Cerebellar nuclear complex (tissue), 1 donor: ENCODE measurements at places on chromosomes 16 and 17.

GRCh38 chr16:12392585-12393091 lies 411.0 kb downstream of the CPPED1 start:
- DNase-seq: no peak

- no peak for DNase-seq
Observed at GRCh38 chr16:24876231-24876630, 30.5 kb downstream of the SLC5A11 start.

- no peak for DNase-seq
Observed at GRCh38 chr16:83715217-83715920, 92.4 kb upstream of the HSBP1 start.

GRCh38 chr17:4899341-4900230 lies at the start of gene C17orf107:
Gene C17orf107, plus strand, starts transcription at chr17:4899536. Its CDS starts 227 bp downstream, at chr17:4899763.
- no peak for DNase-seq

DNA sequence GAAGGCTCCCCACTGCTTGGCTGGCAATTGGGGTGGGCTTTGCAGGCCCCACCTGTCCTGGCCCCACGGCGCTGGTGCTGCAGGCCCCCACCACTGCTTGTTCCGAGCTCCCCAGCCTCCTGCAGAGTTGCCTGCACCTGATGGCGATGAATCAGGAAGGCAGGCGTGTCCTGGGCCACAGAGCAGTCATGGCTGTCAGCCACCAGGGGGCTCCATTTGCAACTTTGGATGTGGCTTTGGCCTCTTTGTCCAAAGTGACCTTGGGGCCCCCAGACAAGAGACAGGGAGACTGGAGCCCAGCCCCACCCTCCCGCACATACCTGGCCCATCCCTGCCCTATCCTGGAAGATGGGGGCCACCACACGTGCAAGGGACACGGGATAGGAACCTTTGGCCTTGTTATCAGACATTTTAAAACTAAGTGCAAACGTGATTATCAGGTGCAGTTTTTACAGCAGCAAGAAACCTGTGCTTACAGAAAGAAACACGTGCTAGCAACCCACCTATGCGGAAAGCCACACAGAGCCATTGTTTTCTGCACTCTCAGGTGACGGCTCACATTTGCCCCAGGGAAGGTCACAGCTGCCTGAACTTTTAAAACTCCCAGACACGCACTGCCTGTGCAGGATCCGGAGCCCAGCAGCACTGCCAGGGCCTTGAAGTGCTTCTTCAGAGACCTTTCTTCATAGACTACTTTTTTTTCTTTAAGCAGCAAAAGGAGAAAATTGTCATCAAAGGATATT lies at the start of gene DNASE1:
TSS of gene DNASE1 (plus strand) at position 443 of the 743 bp plus-strand sequence. CDS start 683 bp downstream, outside the sequence.
- DNase-seq: no peak

GRCh38 chr17:42325026-42325425 lies 36.7 kb downstream of the STAT5A start:
- DNase-seq: no peak

DNA sequence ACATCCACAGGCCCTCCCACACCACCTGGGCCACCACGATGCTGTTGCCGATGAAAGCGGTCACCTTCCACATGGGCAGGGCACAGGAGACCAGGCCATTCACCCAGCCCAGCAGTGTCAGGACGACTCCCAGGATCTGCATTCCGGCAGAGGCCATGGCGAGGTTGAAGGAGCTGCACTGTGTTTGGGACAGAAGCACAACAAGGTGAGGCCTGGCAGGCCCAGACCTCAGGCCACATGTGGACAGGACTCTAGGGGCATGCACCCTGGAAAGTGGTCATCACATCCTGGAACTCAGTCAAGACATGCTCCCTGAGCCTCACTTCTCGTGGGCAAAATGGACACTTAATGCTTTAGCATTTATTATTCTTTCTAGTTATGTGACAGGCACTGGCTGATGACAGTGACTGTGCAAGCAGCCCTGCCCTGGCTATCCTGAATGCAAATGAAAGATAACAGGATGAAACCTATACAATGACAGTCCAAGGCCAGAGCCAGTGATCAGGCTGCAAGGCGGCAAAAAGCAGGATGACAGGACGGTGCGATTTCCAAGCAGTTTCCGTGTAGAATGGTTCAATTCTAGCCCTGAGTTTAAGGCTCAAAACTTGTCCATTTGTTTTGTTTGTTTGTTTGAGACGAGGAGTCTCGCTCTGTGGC lies 2.0 kb downstream of the CLDN6 start:
- DNase-seq: no peak

DNA sequence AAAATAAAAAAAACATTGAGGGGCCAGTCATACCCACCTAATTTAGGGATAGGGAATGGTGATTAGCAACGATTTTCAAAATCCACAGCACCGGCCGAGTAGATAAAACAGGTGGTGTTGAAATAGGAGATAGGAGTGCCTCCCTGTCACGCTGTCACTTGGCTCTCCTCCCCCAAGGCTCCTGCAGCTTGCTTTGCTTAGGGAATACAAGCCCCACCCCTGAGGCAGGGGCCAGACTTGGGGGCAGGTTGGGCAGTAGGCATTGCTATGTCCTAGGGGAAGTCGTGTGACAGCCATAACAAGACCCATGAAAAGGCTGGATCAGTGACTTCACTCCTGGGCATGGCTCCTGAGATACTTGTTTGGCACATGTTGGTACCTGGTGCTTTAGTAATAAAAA lies 25.8 kb downstream of the POLR2A start:
- DNase-seq: no peak

DNA sequence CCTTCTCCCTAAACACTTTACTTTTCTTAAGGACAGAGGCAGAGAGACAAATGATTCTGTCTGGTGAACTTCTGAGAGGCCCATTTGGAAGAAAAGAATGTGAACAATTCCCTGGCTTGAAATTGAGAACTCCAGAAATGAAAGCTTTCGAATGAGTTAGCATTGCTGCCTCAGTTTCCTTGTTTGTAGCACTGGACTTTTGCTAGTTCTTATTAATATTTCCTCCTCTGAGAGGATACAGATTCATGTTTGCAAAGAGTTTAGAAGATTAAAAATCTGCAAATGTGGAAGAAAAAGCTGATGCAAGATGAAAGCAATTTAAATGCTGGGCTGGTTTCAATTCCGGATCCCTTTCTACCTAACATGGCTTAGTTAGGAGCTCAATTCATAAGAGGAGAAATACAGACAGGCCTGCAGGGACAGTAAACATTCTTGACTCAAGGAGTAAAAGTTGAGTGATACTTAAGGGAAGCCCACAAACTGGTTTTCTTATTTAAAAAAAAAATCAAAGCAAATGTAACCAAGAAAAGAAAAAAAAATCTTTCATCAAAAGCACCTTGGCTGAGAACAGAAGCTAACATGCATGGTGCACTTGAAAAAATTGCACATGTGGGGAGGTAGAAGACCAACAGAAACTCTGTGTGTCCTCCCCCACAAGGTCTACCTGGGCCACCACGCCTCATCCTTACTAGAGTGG lies 27.1 kb downstream of the HNF1B start:
- no peak for DNase-seq

DNA sequence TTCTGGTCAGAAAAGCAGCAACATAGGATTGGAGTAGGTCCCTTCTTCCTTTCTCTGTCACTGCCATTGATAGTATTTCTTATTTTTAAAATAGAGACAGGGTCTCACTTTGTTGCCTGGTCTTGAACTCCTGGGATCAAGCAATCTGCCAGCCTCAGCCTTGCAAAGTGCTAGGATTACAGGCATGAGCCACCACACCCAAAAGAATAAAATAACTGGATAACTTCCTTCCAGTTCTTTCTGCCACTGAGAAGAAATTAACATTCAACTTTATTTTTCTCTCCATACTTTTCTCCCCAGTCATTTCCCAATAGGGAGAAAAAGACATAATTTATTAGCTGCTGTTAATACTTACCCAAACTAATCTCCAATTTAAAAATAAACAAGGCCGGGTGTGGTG lies 91.9 kb upstream of the MED13 start:
- DNase-seq: no peak

DNA sequence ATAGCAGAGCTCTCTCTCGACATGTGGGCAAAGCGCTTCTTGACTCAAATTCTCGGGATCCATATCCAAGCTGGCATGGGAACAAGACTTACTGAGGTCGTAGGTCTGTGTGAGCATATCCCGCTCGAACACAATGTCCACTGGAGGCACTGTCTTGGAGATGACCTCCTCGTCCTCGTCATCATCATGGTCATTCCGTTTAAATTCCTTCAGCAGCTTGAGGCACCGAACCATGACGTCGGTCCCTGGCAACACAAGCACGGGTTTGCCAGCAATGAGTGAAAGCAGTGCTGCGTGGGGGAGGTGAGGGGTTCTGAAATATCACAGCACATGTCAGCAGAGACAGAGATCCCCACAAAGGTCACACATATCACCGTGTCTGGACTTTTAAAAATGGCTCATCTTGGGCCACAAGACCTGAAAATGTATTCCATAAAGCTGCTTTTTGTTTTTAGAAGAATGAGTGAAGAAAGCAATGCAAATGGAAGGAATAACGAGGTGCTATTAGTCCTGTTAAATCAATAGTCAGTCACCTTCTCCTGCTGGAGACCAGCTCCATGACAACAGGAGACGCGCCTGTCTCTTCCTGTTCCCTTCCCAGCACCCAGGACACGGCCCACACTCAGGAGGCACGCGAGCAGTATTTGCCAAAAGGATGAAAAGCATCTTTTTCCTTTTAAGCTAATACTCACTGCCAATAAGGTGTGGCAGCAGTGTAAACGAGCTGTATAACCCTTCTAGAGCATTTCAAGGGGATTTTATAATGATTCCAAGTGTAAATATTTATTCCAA lies 37.9 kb downstream of the GTF3C1 start:
- DNase-seq: no peak

DNA sequence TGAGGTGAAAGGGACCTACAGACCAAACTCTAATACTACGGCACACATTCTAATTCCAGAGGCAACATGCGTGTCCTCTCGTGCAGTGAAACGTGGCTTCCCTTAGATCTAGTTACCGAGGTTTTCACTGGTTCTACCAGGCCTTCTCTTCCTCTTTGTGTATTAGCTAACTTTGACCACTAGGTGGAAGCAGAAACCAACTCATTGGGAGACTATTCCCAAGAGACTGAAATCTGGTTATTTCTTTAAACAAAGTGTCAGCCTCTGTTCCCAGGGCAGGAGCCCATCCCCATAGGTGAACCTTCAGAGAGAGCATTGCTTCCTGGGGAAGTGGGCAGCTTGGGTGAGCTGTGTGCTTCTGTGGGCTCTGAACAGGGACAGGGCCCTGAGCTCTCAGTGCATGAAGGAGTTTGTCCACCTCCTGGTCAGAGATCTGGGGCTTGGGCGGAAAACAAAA lies 19.7 kb upstream of the RCVRN start:
- peak; percentile 72 for DNase-seq

GRCh38 chr16:82518811-82519210 lies 108.0 kb upstream of the CDH13 start:
- DNase-seq: no peak

- DNase-seq: no peak
Observed at GRCh38 chr16:77599793-77600415, 122.4 kb upstream of the NUDT7 start.

DNA sequence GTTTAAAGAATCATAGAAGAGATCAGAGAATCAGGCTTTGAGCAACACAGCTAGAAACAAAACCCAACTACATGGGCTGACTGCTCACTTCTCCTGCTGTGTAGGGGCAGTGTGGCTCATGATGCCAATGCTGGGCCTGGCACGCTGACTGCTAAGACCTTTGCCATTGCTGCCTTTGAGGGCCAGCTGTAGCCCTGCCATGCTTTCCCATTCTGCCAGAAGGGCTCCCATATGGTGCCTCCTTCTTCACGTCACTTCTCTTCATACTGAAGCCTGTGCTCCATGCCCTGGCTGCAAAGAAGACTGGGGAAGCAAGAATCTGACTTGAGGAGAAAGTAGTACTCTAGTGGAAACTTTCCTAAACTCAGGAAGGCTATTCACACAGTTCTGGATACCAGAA lies 232.9 kb downstream of the UTP18 start:
- DNase-seq: peak; percentile 86

DNA sequence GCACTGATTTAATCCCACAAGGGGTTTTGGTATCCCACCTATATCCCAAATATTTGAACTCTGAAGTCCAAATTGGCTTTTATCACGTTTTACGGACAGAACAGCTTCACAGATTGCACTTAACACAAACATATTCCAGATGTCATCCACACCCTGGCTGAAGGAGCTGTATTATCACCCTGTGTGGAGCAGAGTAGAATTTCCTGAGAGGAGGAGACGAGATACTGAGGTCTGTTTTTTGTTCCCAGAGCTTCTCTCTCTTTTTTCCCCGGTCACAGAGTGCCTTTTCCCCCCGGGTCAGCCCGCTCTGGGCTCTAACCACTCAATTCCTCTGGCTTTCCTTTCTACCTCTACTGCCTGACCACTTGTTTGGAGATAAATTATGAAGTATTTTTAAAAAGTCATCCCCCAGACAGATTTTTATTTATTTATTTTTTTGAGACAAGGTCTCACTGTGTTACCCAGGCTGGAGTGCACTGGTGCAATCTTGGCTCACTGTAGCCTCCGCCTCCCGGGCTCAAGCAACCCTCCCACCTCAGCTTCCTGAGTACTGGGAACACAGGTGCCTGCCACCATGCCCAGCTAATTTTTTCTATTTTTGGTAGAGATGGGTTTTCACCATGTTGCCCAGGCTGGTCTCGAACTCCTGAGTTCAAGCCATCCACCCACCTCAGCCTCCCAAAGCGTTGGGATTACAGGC lies 30.7 kb downstream of the DNAH2 start:
- no peak for DNase-seq

DNA sequence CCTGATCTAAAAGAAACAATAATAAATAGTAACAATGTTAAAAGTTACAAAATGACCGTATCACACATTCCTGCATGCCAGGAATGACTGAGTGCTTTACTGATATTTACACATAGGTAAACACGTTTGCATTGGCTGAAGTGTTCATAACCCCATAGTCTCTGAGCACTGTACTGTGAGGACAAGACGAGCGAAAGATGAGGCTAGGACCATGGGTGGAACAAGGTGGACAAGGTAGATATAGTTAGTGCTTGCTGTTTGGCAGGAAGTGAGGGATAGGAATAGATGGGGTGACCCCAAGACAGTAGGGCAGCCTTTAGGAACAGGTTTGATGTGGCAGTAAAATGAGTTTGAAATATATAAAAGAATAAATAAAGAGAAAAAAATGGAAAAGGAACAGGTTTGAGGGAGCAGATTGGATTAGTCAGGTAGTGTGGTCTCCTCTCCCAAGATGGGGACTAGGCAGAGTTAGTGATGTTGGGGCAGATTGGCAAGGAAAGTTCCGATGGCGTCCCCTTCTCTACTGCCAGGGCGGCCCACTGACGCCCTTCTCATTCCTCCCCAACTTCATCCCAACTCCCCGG lies 452 bp upstream of the E2F4 start:
- DNase-seq: no peak

GRCh38 chr16:3012246-3012645 lies 477 bp upstream of the CLDN9 start:
- no peak for DNase-seq

GRCh38 chr17:75049706-75050105 lies 2.7 kb downstream of the KCTD2 start:
- DNase-seq: no peak

DNA sequence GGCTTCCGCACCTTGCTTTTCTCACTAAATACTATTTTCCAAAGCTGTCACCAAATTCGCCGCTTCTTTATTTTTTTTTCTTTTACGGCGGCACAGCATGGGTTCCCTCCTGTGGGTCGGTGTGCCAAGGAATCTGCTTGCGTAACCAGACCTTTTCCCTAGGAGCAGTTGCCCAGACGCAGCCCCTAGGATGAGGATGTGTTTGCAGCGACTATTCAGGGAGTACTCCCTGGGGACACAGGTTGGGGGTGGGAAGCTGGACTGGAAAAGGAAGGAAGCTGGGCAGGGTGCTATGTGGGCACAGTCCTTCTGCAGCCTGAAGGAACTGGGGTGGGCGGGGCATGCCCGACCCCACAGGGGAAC lies 49.0 kb upstream of the ZCCHC14 start:
- DNase-seq: no peak

GRCh38 chr16:3074860-3075522 lies 9.6 kb downstream of the IL32 start:
- no peak for DNase-seq
